SIG-M5 (cell line): ENCODE measurements at places on chromosomes 2 and 18.

- DNase-seq, result no peak
These were observed 6.6 kb downstream of the CAPN10 start for GRCh38 chr2:240593026-240593702.

- no peak for DNase-seq
These were observed 177.3 kb downstream of the HDAC4 start for GRCh38 chr2:239223310-239224198.

DNA sequence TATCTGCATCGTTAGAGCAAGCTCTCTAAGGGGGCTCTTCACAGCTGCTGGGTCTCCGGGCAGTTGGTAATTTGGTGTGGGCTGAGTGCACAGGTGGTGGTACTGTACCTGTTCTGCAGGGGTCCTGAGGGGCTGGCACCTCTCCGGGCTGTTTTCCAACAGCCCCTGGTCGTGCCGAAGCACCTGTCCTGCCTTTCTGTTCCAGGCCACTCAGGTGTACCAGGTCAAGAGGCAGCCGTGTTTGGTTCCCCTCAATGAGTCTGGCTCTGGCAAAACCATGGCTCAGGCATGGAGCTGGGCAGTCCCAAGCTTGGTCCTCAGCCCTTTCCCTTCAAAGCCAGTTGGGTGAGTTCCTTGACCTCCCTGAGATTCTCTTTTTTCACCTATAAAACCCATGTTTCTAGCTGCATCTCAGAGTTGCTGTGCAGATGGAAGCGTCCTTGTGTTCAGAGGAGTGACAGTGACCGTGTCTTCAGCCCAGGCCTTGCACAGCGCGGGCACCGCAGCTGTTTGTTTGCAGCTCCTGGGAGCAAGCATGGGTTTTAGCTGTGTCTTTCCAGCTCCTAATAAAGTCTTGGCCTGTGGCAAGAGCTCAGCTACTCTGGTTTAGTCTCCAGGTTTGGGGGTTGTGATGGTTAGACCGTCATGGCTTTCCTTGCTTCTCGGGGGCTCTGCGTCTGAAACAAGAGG, 110.9 kb downstream of the GLI2 start:
- no peak for DNase-seq

DNA sequence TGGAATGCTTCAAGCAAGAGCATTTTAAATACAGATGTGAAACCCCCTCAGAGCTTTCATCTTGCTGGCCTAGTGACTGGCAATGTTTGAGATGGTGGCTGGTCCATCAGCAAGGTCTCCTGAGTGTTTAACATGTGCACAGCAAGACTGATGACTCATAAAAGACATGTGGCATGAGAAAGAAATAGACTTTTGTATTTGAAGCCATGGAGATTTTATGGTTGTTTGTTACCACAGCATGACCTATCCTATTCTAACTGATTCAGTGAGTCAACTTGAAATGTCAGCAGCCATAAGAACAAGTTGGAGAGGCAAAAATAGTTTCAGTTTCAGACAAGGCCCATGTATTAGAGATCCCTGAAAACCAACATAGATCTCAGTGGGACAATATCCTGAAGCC, 154.7 kb upstream of the LYPD1 start:
- DNase-seq, result no peak

DNA sequence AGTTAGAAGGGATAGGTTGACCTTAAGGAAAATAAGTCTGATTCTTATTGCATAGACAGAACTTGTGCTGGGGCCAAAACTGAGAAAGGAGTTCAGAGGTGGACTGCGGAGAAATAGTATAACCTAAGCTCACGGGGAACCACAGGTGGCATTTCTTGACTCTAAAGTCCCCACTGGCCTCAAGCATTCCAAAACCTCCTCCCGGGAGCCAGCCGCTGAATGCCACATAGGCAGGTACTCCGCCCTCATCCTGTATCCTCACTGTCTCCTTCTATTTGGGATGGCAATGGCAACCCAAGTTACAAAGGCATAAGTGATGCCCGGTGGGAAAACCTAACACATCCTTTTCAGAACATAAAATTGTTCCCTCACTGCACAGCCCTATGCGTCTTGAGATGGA, 173.0 kb downstream of the SP3 start:
- DNase-seq, result no peak

- DNase-seq, result no peak
These were observed 105.8 kb upstream of the SMAD2 start for GRCh38 chr18:48036226-48036625.

- DNase-seq, result no peak
These were observed 546.7 kb upstream of the ID2 start for GRCh38 chr2:8134985-8135682.

- no peak for DNase-seq
These were observed 88.4 kb downstream of the BCL2L11 start for GRCh38 chr2:111209045-111209514.

GRCh38 chr18:63233334-63233733, 86.2 kb downstream of the BCL2 start:
- no peak for DNase-seq

GRCh38 chr2:42858140-42859005, 66.0 kb upstream of the HAAO start:
- DNase-seq, result no peak
